Left lung (tissue), 14 donors: ENCODE measurements at places on chromosomes 7 and 10.
A peak's percentile ranks its signal among the peaks of the same experiment; 100 is the strongest.

DNA sequence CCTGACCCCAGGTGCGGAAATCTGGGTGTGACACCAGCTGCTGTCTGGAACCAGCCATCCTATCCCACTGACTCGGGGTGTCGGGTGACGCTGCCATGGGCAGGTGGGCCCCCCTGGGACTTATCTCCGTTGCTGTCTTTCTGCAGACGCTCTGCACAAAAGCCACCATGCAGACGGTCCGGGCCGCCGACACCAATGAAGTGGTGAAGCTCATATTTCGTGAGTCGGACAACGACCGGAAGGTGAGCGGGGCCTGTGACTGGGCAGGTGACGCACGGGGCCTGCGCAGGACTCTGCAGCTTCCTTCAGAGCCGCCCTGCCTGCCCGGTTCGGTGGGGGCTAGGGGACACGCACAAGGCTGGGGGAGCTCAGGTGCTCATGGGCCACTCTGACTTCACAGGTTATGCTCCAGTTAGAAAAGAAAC lies 36.6 kb downstream of the NKX6-2 start:
- no peaks in the 10 kb centered on the region for H3K36me3 ChIP-seq
- DNase-seq: no peak
- H3K27me3 ChIP-seq: no peaks in the 10 kb centered on the region
- H3K4me3 ChIP-seq: no peak overlapping the region
- H3K27ac ChIP-seq: no peak overlapping the region

DNA sequence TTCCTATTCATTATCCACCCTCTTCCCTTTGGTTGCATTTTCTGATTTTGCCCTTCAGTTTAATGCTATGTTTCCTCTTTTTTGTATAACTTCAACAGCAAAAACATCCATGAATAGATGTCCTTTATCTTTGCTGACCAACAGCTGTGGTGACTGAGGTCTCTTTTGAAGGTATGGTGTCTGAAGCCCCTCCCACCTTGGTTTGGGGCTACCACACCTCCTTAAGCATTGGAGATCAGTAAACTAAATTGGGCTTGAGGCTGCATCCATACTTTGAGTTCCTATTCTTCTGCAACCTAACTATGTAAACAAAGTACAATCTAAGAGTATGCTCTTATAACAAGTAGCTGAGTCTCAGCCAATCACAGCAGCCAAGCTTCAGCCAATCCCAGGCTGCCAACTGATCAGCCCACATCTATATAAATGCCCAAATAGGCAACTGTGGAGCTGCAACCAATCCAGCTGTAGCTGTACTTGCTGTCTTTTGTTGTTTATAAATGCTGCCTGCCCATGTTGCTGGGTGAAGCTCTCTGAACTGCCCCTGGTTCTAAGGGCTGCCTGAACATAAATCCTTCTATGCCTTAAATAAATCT lies 69.4 kb upstream of the PDLIM1 start:
- no peaks in the 10 kb centered on the region for H3K27me3 ChIP-seq
- peaks cover 15% of the 10 kb centered on the region for H3K36me3 ChIP-seq
- no peak overlapping the region for H3K4me3 ChIP-seq
- no peak overlapping the region for H3K27ac ChIP-seq
- peaks cover 5% of the 10 kb centered on the region for H3K4me1 ChIP-seq

DNA sequence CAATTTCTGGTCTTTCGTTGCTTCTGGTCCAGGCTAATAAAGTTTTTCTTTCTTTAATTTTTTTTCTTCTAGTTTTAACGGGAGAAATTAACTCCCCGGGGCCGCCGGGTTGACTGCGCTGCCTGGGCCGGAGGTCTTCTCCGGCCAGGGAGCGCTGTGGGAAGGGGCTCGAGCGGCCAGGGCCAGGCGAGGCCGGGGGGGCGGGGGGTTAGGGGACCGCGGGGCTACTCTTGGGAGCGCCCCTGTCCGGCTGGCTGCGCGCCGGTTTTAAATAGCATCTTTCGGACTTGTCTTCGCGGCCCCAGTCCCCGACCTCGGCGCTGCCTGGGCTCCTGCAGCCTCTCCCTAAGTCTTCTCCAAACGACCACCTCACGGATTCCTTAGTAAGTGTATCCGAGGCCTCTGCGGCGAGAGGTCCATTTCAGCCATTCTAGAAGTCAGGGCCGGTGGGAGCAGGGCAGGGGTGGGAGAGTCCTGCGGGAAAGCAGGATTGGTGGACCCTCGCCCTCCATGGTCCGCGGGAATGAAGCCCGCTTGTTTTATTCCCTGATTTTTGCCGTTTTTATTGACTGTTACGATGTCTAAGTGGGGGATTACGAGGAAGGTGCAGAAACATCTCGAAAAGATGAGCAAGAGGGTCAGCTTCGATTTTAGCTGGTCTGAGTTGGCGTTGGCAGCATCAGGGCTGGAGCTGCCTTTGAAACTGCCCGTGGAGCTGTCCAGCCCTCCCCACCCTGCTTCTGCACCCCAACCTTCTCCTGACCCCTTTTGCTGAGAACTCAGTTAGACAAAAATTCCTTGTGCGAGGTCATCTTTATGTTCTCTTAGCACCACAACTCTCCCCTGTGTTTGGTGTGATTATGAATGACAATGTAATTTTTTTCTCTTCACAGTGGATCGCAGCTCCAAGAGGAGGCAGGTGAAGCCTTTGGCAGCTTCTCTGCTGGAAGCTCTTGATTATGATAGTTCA lies 555 bp downstream of the PHF14 start:
- no peaks in the 10 kb centered on the region for H3K27me3 ChIP-seq
- peak overlapping the region; percentile 82 for H3K27ac ChIP-seq
- peaks cover 8% of the 10 kb centered on the region for H3K4me1 ChIP-seq
- DNase-seq: peak; percentile 25
- H3K4me3 ChIP-seq: peak overlapping the region; percentile 62
- H3K36me3 ChIP-seq: no peaks in the 10 kb centered on the region

DNA sequence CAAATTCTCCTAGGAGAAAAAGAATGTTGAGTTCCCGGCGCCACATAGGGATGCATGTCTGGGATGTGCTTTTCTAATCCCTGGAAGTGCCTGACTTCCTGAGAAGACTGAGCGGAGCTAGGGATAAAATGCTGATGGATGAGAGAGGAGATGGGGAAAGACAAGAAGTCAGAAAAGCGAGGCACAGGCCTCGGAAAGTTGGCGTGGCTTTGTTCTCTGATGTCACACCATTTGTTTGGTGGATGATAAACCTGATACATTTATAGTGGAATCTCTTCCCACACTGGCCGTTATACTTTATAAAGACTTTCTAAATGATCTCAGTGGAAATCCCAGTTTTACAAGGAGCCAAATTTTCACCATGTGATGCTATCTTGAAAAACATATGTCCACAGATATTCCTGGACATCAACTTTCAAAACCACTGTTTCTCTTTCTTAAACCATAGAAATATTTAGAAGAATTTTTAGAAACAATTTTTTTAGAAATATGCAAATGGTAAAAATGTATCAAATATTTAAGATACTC lies 188.8 kb upstream of the SVIL start:
- H3K27ac ChIP-seq: no peak overlapping the region
- no peak overlapping the region for H3K4me3 ChIP-seq
- DNase-seq: no peak
- H3K36me3 ChIP-seq: no peaks in the 10 kb centered on the region
- no peaks in the 10 kb centered on the region for H3K27me3 ChIP-seq

- H3K27me3 ChIP-seq: no peaks in the 10 kb centered on the region
- DNase-seq: no peak
- no peak overlapping the region for H3K4me3 ChIP-seq
- H3K36me3 ChIP-seq: no peaks in the 10 kb centered on the region
Observed at GRCh38 chr10:112022196-112022595, 161.4 kb downstream of the GPAM start.

DNA sequence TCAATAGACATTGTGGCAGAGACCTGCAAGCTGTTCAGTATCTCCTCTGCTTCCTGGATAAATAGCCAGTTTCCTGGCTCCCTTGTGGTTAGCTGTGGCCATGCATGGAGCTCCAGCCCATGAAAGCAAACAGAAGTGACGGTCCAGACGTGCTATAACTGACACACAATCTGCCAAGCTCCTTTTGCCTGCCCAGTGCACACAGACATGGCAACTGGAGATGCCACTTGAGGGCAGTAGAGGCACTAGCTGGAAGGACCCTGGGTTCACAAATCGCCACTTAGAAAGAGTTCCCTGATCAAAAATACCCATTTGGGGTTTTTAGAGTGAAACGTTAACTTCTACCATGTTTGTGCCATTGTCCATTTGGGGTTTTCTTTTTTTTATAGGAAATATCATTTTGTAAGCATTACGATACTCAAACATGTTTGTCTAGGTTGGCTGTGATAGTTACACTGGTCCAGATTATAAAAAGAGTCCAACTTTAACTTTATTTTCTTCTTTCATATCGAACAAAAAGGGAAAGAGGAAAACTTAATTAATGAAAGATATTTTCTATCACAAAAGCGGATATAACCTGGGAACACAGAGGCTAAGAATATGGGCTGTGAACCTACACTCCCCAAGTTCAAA lies 31.3 kb downstream of the KIN start:
- no peaks in the 10 kb centered on the region for H3K27me3 ChIP-seq
- H3K36me3 ChIP-seq: peaks cover 97% of the 10 kb centered on the region
- no peaks in the 10 kb centered on the region for H3K4me1 ChIP-seq
- no peak for DNase-seq
- no peak overlapping the region for H3K4me3 ChIP-seq
- H3K27ac ChIP-seq: no peak overlapping the region

DNA sequence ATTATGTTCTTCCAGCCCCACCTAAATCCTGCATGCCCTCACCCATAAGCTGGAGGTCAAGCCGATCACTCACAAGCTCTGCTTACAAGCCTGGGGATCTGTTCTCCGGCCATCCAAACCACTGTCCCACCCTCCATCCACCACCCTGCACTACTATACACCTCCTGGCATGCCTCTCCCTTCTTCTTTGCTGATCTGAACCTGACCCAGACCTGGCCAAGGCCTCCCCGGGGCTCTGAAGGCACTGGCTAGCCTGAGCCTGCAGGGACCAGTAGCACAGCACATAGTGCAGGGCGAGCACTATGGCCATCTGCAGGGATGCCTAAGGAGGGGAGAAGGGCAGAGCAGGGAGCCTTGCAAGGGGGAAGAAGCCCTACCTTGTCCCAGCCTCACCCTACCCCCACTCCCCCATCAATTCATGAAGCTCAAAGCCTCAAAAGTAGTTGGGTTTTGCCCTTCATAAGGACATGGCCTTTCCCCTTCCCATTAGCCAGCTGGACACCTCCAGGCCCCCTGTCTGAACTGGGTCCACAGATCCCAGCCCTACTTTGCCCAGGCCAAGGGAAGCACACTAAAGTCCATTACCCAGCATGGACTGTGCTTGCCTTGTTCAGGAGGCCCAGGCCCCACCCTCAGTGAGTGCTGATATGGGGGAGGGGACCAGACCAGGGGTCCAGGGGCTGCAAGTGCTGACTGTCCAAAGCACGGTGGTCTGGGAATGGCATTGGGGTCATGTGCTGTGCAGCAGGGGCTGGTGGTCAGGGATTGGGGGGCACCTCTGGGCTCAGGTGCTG lies 29.6 kb downstream of the CHAT start:
- peaks cover 41% of the 10 kb centered on the region for H3K27me3 ChIP-seq
- no peaks in the 10 kb centered on the region for H3K4me1 ChIP-seq
- H3K27ac ChIP-seq: no peak overlapping the region
- no peaks in the 10 kb centered on the region for H3K36me3 ChIP-seq
- H3K4me3 ChIP-seq: no peak overlapping the region

DNA sequence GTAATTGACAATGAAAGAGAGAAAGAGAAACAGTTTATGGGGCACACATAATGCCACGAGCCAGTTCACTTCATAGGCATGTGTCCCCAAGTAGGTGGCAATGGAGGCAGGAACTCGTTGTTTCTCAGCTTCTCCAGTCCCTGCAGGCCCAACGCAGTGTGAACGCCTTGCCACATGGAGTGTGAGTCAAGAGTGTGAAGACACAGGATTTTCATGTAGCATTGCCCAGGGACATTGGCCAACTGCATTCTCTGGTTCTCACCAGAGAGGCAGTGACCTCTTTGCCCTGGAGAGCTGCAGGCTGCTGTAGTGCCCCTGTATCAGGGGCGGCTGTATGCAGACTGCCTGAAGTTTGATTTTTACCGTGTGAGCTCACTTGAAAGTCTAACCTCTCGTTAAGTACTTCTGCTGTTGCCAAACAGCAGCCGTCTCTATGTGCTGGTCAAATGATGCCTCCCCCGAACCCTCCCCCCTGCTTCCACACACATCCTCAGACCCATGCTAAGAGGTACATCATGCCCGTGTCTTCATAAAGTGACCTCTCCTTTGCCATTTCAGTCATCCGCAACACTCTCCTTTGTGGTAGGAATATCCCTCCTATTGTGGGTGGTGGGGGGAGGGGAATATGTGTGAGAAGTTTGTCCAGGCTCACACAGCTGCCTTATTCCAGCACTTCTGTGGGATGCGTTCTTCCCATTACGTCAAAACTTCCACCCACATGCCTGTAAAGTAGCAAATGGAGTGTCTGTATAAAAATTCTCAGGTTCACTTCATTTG lies 12.7 kb downstream of the LRRC18 start:
- no peak overlapping the region for H3K27ac ChIP-seq
- H3K4me1 ChIP-seq: no peaks in the 10 kb centered on the region
- H3K36me3 ChIP-seq: no peaks in the 10 kb centered on the region
- DNase-seq: no peak
- no peak overlapping the region for H3K4me3 ChIP-seq

DNA sequence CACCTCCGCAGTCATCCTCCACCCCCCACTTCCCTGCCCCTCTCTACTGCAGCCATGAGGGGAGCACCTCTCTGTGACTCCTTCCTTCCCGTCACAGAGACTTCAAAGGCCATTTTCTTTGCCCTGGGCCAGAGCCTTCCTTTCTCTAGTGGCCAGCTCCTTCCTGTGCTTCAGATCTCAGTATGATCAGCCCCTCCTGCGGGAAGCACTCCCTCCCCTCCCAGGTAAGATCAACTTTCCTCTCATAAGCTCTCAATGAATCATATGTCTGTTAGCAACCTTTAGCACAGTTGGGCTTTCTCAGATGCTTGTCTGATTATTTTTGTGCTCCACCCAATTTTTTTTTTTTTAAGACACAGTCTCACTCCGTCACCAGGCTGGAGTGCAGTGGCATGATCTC lies 241.0 kb upstream of the PRSS1 start:
- no peaks in the 10 kb centered on the region for H3K27me3 ChIP-seq
- H3K4me1 ChIP-seq: no peaks in the 10 kb centered on the region
- H3K4me3 ChIP-seq: no peak overlapping the region
- no peak overlapping the region for H3K27ac ChIP-seq

DNA sequence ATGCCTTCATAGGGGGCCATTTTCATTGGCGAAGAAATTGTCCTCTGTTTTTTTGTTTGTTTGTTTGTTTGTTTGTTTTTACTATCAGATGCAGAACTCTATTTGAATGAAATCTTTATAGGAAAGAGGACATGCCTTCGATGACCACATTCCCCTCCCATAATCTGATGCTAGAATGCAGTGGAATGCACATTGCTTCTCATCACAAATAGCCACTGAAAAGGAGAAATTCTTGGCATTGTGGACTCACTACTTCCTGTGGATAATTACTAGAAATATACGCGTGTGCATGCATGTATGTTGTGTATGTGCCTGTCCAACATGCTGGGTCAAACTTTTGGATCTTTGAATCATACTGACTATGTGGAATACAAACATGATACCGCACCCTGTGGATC lies 70.5 kb upstream of the SFMBT2 start:
- no peak overlapping the region for H3K27ac ChIP-seq
- H3K36me3 ChIP-seq: no peaks in the 10 kb centered on the region
- no peak overlapping the region for H3K4me3 ChIP-seq
